ENCODE measurements at places on chromosomes 13 and 19.
A peak's percentile ranks its signal among the peaks of the same experiment; 100 is the strongest.

GRCh38 chr13:29654843-29655547 lies 59.5 kb upstream of the SLC7A1 start:
- no peak for DNase-seq

- no peak for DNase-seq
These were observed 55.2 kb downstream of the MIPEP start for GRCh38 chr13:23833733-23834611.

- no peak for DNase-seq
These were observed 35.8 kb upstream of the TM9SF2 start for GRCh38 chr13:99465454-99465853.

GRCh38 chr13:109667807-109668291 lies 118.5 kb downstream of the IRS2 start:
- DNase-seq = peak; percentile 30

- no peak for DNase-seq
These were observed 315.2 kb downstream of the ATP8A2 start for GRCh38 chr13:25686831-25687470.

DNA sequence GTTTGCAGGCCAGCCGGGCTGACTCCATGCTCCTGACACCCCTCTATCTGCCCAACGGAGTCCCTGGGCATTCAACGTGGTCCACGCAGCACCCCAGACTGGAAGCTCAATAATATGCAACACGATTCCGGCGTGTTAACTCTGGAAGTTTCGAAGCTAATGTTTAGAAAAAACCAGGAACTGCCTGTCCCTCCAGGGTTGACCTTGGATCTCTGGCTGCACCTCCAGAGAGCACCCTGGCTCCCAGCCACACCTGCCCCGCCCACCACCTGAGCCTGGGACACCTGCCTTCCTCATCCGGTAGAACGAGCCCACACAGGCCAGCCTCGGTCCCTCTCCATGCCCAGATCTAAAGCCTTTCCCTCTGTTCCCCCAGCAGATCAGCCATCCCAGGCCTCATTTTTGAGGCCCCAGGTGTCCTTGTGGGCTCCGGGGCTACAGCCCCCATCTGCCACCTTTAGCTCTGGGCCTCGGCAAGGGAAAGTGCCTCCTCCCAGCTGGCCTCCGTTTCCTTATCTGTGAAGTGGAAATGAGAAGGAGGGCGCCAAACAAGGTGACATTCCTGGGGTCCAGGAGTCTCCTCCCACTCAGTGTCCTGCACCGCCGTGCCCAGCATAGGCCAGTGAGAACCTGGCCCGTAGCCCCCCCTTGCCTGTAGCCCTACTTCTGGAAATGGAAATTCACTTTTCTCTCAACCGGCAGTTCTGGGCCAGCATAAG lies 38.7 kb downstream of the KLF2 start:
- DNase-seq = peak; percentile 85

DNA sequence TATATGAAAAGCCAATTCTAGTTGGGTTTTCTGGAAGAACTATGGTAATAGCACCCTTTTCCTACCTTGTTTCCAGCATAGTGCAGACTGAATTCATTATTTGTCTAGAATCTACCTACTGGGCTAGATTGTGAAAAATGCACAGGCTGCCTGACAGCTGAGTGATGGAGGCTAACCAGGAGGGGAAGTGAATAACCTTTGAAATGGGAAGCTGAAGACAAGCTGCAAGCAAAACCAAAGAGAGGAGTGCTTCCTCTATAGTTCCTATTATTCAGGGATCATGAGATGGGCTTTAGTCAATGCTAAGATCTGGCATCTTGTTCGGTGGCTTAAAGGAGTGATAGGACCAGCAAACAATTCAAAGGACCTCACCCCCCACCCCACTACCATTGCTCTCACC lies 26.9 kb downstream of the MZT1 start:
- no peak for DNase-seq

DNA sequence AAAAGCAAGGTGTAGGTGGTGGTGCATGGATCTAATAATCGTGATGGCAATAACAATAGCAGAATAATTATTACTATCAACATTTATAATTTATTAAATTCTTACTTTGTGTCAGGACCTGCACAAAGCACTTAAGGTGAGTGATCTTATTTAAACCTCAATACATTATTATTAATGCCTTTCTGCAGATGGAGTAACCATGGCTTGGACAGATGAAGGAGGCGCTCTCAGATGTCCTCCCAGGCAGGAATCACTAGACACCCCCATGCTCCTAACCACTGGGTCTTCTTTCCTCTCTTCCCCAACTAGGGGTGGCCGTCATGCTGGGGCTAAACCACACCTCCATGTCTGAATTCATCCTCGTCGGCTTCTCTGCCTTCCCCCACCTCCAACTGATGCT lies at the start of gene OR10H2:
TSS of gene OR10H2 (plus strand) at position 301 of the 400 bp plus-strand sequence. CDS start at position 321, 20 bp downstream.
- no peak for DNase-seq

Measured in stomach (tissue), 19 donors.